ENCODE measurements at places on chromosomes 6 and 20.

- no peak overlapping the region for H3K27ac ChIP-seq
- peaks cover 19% of the 10 kb centered on the region for H3K36me3 ChIP-seq
- H3K4me3 ChIP-seq, result no peak overlapping the region
- H3K27me3 ChIP-seq, result no peaks in the 10 kb centered on the region
- DNase-seq, result no peak
These were observed 283.1 kb downstream of the UTRN start for GRCh38 chr6:144568241-144568640.

DNA sequence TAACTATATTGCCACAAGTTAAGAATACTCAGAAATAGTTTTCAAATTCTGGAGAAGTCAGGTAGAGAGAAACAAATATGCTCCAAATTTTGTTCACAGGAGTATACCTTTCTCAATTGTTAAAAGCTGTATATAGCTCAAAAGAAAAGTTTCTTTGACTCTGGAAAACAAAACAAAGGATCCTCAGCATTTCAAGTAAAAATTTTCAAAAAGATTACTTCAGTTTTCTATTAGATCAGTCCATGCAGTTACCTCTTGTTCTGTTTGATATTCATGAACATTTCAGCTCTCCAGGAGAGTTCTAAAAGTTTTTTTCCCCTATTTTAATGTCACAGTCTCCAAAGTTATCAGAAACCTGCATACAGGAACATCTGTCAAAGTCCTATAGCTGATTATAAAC is 30.4 kb upstream of the ENTPD6 start:
- no peaks in the 10 kb centered on the region for H3K4me1 ChIP-seq
- H3K27ac ChIP-seq, result no peak overlapping the region
- H3K27me3 ChIP-seq, result no peaks in the 10 kb centered on the region

- DNase-seq, result peak; percentile 68
- no peak overlapping the region for H3K4me3 ChIP-seq
- H3K4me1 ChIP-seq, result peaks cover 31% of the 10 kb centered on the region
These were observed 27.6 kb downstream of the SYNJ2 start for GRCh38 chr6:158009114-158009891.

DNA sequence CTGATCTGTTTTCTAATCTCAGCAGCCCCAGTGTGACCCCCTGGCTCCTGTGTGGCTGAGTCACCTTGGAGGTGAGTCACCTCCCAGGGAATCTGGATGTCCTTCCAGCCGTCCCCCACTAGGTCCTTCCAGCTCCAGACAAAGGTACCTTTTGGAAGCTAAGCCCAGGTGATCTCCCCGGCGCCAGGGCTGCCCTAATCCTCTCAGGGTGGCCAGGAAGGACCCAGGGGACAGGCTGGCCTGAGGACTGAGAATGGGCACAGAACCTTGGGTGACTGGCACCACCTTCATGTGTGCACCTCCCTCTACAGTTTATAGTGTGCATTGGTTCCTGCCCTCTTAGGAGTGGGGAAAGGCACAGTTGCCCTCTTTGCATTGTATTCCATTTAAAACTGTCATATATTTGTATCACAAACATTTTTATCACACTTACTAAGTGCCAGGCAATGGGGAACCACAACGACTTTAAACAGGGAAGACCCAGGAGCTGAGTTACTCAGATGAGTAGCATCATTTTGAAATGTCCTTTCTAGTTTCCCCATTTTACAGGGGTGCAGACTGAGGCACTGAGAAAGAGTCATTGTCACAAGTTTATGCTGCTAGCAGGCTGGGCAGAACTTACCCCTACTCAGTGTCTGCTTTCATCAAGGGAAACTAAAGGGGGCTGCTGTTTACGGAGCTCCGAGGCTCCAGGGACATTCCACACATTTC is 2.6 kb upstream of the BPIFB4 start:
- no peak overlapping the region for H3K4me3 ChIP-seq
- no peak overlapping the region for H3K27ac ChIP-seq
- H3K4me1 ChIP-seq, result no peaks in the 10 kb centered on the region
- no peaks in the 10 kb centered on the region for H3K36me3 ChIP-seq
- no peaks in the 10 kb centered on the region for H3K27me3 ChIP-seq
- no peak for DNase-seq

GRCh38 chr6:80161434-80161833 is 55.0 kb downstream of the BCKDHB start:
- H3K36me3 ChIP-seq, result no peaks in the 10 kb centered on the region
- no peak overlapping the region for H3K27ac ChIP-seq
- H3K27me3 ChIP-seq, result no peaks in the 10 kb centered on the region
- no peaks in the 10 kb centered on the region for H3K4me1 ChIP-seq
- no peak for DNase-seq
- H3K4me3 ChIP-seq, result no peak overlapping the region

DNA sequence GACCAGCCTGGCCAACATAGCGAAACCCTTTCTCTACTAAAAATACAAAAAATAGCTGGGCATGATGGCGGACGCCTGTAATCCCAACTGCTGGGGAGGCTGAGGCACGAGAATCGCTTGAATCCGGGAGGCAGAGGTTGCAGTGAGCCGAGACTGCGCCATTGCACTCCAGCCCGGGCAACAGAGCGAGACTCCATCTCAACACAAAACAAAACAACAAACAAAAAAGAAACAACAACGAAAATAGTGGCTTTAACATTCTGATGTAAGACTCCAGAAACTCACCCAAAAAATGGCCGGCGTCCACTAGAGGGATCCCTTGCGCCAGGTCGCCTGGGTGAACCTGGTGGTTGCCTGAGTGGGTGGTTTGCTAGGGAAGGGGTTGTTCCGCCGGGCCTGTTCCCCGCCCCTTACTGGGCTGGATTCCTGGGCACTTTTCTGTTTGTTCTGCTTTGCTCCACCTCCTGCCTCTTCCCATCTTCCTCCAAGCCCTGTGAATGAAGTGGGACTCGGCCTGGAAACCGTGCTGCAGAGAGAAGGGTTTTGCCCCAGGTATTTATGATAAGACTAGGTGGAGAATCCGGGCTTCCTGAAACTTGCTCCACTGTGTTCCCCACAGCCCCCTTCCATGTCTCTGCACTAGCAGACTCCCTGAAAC is 1.5 kb downstream of the PABPC1L start:
- DNase-seq, result peak; percentile 89
- H3K4me1 ChIP-seq, result peaks cover 7% of the 10 kb centered on the region
- peak overlapping the region; percentile 13 for H3K27ac ChIP-seq
- peaks cover 34% of the 10 kb centered on the region for H3K36me3 ChIP-seq

DNA sequence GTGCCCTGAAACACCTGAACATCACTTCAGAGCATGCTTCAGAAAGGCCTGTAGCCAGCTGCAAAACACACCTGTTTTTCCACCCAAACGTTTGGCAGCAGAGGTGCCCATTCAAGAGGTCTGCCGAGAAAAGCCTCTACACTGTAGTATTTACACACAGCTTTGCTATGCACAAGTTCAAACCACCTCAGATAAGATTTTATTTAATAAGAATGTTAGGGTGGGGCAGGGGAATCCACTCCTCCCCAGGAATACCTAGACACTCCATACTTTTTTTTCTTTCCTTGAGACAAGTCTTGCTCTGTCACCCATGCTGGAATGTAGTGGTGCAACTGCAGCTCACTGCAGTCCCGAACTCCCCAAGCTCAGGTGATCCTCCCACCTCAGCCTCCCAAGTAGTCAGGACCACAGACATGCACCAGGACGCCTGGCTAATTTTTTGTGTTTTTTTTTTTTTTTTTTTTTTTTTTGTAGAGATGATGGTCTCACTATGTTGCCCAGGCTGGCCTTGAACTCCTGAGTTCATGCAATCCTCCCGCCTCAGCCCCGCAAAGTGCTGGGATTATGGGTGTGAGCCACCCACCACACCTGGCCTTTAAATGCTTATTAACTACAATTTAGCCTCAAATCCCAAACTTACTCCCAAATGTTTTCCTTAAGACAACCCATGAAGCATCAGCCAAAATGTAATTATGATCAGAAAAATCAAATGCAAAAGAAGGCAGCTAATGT is 9.7 kb downstream of the MRPL14 start:
- DNase-seq, result no peak
- H3K36me3 ChIP-seq, result peaks cover 31% of the 10 kb centered on the region
- peak overlapping the region; percentile 55 for H3K27ac ChIP-seq
- no peak overlapping the region for H3K4me3 ChIP-seq
- no peaks in the 10 kb centered on the region for H3K27me3 ChIP-seq

DNA sequence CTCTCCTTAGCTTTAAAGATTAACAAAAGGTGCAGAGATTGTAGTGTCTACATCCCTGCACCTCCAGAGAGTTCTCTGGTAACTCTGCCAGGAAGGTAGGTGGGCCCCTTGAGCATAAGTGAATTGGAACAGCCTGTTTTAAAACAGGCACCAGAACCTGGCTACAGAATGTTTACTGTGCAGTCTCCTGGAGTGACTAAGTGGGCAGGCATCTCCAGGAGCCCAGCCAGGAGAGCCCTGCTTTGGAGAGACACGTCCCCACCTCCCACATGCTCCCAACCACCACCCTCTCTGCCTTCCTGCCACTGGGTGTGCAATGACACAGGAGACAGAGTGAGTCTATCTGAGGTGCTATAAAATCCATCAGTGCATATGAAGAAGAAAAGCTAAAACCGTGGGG is 110.3 kb upstream of the EYA4 start:
- no peak overlapping the region for H3K4me3 ChIP-seq
- DNase-seq, result peak; percentile 64

- H3K27me3 ChIP-seq, result no peaks in the 10 kb centered on the region
- H3K4me1 ChIP-seq, result peaks cover 48% of the 10 kb centered on the region
- H3K36me3 ChIP-seq, result no peaks in the 10 kb centered on the region
- H3K4me3 ChIP-seq, result no peak overlapping the region
- no peak for DNase-seq
- no peak overlapping the region for H3K27ac ChIP-seq
These were observed 58.0 kb upstream of the CD93 start for GRCh38 chr20:23143986-23144690.

DNA sequence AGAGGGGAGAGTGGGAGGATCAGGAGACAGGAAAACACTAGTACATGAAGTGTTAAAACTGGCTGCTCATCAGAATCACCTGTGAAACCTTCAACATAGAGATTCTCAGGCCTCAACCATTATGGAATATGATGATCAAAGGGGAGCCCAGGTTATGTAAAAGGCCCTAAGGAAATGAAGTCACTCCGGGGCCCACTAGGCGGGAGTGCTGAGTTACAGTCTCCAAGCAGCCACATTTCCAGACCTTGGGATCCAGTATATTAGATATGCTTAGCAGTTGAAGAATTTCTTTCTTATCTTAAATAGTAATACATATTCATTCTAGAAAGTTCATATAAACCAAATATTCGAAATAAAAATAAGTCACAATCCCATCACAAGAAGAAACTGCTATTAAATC is 476.3 kb downstream of the PRKN start:
- no peaks in the 10 kb centered on the region for H3K36me3 ChIP-seq
- no peaks in the 10 kb centered on the region for H3K27me3 ChIP-seq
- no peak overlapping the region for H3K4me3 ChIP-seq
- no peaks in the 10 kb centered on the region for H3K4me1 ChIP-seq

DNA sequence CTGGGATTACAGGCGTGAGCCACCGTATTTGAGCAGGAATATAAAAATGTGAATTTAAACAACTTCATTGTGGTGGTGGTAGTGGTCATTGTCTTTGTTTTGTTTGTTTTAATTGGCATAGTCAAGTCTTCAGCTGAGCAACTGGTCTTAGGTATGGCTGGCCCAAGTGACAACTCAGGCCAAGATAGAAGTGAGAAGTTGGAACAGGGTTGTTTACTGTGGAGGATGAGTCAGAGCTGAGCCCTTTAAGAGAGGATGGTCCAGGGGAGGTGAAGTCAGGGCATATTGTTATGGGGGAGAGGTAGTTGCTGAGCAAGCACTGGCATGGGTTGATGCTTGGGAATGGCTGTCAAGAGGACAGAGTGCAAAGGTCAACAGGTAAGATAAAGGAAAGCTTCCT is 308.2 kb downstream of the FARS2 start:
- no peak overlapping the region for H3K4me3 ChIP-seq
- no peaks in the 10 kb centered on the region for H3K27me3 ChIP-seq
- no peak for DNase-seq
- no peak overlapping the region for H3K27ac ChIP-seq
- H3K36me3 ChIP-seq, result no peaks in the 10 kb centered on the region
- no peaks in the 10 kb centered on the region for H3K4me1 ChIP-seq

DNA sequence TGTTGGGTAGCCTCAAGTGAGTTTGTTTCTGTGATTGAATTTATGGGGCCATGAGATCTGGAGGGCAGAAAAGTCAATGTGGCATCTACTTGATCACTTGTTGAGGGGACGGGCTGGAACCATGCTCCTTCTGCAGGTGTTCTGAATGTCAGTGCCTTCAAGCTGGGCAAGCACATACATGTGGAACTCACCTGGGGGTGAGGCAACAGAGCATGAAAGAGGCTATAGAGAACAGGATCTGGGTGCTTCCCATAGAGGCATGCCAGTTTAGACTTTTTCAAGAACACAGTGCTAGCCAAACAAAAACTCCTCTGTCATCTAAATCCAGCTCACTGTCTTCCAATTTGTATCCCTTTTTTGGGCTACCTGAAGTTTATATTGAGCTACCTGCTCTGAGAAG is 77.8 kb upstream of the SLC35B3 start:
- H3K36me3 ChIP-seq, result no peaks in the 10 kb centered on the region
- no peaks in the 10 kb centered on the region for H3K4me1 ChIP-seq
- no peak overlapping the region for H3K27ac ChIP-seq
- H3K4me3 ChIP-seq, result no peak overlapping the region
- no peak for DNase-seq

DNA sequence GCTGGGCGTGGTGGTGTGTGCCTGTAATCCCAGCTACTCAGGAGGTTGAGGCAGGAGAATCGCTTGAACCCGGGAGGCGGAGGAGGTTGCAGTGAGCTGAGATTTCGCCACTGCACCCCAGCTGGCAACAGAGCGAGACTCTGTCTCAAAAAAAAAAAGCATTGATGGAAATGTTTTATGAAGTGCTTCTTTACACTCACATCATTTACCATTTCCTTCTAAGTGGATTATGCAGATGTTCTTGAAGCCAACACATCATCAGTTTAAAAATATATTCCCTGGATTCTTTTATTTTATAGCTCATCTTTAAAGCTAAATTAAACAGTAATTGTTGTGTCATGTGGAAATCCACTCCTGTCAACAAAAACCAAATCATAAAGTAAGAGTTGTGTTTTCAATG is 35.9 kb upstream of the HDDC2 start:
- H3K36me3 ChIP-seq, result no peaks in the 10 kb centered on the region
- H3K27me3 ChIP-seq, result peaks cover 5% of the 10 kb centered on the region
- DNase-seq, result no peak
- H3K27ac ChIP-seq, result no peak overlapping the region
- no peaks in the 10 kb centered on the region for H3K4me1 ChIP-seq

GRCh38 chr6:147486683-147487082 is 21.8 kb upstream of the SAMD5 start:
- no peaks in the 10 kb centered on the region for H3K27me3 ChIP-seq
- no peaks in the 10 kb centered on the region for H3K4me1 ChIP-seq
- no peak overlapping the region for H3K27ac ChIP-seq
- no peak for DNase-seq
- no peaks in the 10 kb centered on the region for H3K36me3 ChIP-seq

- no peak overlapping the region for H3K27ac ChIP-seq
- DNase-seq, result no peak
- no peaks in the 10 kb centered on the region for H3K27me3 ChIP-seq
- H3K36me3 ChIP-seq, result no peaks in the 10 kb centered on the region
These were observed 459.2 kb upstream of the SOX4 start for GRCh38 chr6:21134356-21134755.

GRCh38 chr6:26624557-26624956 is 27.8 kb downstream of the ABT1 start:
- H3K4me3 ChIP-seq, result no peak overlapping the region
- no peaks in the 10 kb centered on the region for H3K36me3 ChIP-seq
- DNase-seq, result no peak

GRCh38 chr20:2738331-2739041 is 45.9 kb downstream of the EBF4 start:
- no peak overlapping the region for H3K4me3 ChIP-seq
- no peaks in the 10 kb centered on the region for H3K36me3 ChIP-seq

Data from upper lobe of right lung (tissue), 1 donor.